ENCODE measurements at places on chromosomes 6 and 20. TPM values are rescaled to one million over a fixed set of nuclear protein-coding genes. Genes with fewer than 3 reads are reported as not detected.

- H3K4me1 ChIP-seq: no peaks in the 10 kb centered on the region
- DNase-seq: no peak
- no peak overlapping the region for H3K4me3 ChIP-seq
- H3K36me3 ChIP-seq: no peaks in the 10 kb centered on the region
These were observed 252.6 kb downstream of the DLL1 start for GRCh38 chr6:170038251-170038650.

DNA sequence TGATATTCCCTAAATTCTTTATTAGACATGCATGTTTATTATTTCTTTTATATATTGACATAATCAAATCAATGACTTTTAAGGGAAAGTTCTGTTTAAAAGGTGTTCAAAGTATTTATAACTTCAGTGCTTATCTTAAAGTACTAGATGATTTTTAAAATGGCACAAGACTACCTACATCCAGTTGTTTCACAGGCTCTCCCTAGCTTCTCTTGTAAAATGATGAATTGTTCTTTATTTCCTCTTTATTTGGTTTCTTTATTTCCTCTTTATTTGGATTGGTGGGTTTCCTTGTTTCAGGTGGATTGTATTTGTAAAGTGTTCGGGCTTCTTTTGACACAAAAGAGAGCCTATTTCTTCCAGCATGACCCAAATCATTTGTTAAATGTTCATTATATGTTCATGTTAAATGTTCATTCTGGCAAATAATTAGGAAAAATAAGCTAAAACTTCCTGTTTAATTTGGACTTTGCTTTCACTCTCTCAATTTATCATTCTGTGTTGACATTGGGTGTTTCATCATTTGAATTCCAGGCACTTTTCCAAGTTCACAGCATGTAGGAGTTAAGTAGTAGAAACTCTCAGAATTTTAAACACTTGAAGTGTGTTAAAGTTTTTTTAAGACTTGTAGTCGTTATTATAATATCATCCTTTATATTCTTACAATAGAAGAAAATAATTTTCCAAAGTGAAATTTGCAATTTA is 24.6 kb downstream of the MLIP start:
- H3K4me1 ChIP-seq: no peaks in the 10 kb centered on the region
- peak; percentile 72 for DNase-seq
- no peak overlapping the region for H3K27ac ChIP-seq
- no peaks in the 10 kb centered on the region for H3K27me3 ChIP-seq

GRCh38 chr20:58424218-58424969 is 35.4 kb downstream of the VAPB start:
- H3K36me3 ChIP-seq: peaks cover 3% of the 10 kb centered on the region
- H3K4me3 ChIP-seq: no peak overlapping the region
- H3K27me3 ChIP-seq: no peaks in the 10 kb centered on the region
- peaks cover 9% of the 10 kb centered on the region for H3K4me1 ChIP-seq
- no peak for DNase-seq
- H3K27ac ChIP-seq: no peak overlapping the region

- H3K27ac ChIP-seq: no peak overlapping the region
- H3K4me3 ChIP-seq: no peak overlapping the region
These were observed 64.2 kb downstream of the YTHDF1 start for GRCh38 chr20:63151554-63152321.

- no peak for DNase-seq
- no peaks in the 10 kb centered on the region for H3K27me3 ChIP-seq
- no peaks in the 10 kb centered on the region for H3K36me3 ChIP-seq
These were observed 361.0 kb downstream of the TAF4 start for GRCh38 chr20:61704661-61705060.

The OR2H2 gene
- total RNA-seq: not detected

The LAMA4 gene
- 2.0 TPM for total RNA-seq

All from astrocyte (in vitro differentiated cells and primary cell).